ENCODE measurements at places on chromosomes 11 and 22.

DNA sequence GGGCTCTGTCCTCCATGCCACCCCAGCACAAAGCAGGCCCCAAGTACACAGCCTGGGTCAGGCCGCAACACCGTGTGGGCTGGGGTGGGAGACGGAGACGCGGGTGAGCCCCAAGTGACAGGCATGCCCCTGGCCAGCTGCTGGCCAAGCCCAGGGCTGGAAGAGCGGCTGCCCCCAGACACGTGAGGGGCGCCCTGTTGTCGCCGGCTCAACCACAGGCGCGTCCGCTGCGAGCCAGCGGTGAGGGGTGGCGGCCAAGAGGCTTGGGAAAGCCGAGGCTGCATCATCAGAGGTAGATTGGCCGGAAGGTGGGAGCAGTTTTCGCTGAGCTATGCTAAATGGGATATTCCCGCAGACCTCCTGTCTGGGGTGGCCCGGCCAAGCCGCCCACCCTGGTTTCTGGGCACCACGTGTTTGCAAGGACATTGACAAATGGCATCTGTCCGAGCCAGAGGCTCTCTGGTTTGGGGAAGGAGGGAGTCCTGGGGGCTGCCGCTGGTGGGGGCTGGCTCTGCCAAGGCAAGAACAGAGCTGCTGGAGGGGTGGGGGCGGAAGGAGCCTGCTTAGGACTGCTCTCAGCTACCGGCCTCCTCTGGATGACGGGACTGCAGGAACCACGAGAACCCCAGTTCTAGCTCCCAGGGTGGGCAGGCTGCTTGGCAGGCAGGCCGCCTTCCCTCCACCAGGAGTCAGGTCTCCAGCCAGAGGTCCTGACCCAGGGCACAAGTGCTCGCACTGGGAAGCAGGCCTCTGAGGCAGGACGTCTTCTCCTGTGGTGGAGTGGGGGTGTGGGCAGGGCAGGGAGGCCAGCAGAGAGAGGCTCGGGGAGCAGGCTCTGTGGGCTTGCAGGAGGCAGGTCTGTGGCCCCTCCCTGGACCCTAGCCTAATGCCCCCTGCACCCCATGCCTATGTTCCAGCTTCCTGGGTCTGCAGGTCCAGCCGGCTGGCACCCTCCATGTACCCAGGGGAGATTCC is 552 bp downstream of the PRR33 start:
- DNase-seq = no peak

- DNase-seq = no peak
Observed at GRCh38 chr11:121889931-121890330, 226.1 kb downstream of the BLID start.

GRCh38 chr11:17798253-17798652 is 63.7 kb downstream of the KCNC1 start:
- DNase-seq = no peak

- DNase-seq = no peak
Observed at GRCh38 chr11:74269161-74269811, 42.2 kb downstream of the P4HA3 start.

DNA sequence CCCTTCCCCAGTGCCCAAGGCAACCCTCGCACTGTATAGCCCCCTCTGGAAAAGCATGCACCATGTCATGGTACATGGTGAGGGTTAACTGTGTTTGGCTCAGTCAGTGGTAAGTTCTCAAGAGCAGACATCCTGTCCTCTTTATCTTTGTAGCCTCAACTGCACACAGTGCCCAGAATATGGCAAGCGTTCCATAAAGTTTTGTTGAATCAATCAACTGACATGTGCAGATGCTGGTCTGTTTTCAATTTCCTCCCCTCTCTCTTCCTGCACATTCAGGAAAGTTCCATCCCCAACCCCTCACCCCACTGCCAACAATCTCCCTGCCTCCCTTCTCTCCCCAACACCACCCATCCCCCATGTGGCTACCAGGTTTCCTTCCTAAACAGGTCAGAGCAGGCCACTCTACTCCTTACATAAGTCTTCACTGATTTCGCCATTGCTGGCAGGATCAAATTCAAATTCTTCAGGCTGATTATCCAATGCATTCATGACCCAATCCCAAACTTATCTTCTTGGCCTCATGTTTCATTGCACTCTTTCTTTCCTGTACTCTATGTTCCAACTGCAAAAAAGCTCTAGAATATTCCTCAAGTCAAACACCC is 15.5 kb upstream of the TMPRSS5 start:
- no peak for DNase-seq

DNA sequence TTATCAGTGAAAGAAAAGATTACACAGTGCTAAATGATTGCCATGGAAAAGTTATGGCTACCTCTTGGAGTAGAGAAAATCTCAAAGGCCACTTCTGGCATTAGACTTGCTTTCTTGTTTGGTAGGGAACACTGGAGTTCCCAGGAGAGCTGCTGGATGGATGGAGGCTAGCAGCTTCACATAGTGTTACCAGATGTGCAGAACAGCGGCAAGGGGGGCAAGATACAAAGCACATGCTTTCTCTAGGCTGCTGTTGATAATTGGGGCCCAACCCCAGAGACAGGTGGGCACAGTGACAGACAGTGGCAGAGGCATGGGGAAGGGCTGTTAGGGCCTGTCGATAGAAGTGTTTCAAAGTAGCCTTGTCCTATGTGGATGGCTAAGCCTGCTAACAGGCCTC is 94.9 kb downstream of the DBX1 start:
- no peak for DNase-seq

DNA sequence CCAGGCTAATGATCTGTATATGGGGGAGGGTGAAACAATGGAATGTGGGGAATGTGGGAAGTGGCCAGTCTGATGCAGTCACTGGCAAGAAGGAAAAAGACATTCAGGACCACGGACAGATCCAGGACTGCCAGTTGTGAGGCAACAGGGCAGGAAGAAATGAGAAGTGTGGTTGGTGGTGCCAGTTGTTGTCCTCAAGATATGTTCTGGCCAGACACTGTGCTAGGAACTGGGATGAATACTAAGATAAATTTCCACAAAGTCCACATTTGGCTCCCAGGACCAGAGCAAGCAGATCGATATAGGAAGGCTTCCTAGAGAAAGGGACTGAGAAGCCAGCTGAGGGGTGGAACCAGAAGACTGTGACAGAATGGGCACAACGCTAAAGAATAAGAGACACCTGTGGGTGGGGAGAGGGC is 6.8 kb upstream of the TPBGL start:
- DNase-seq = no peak

GRCh38 chr11:16603890-16604793 is 134.3 kb upstream of the C11orf58 start:
- DNase-seq = no peak

GRCh38 chr11:70702040-70702648 is 303.8 kb downstream of the CTTN start:
- DNase-seq = no peak

DNA sequence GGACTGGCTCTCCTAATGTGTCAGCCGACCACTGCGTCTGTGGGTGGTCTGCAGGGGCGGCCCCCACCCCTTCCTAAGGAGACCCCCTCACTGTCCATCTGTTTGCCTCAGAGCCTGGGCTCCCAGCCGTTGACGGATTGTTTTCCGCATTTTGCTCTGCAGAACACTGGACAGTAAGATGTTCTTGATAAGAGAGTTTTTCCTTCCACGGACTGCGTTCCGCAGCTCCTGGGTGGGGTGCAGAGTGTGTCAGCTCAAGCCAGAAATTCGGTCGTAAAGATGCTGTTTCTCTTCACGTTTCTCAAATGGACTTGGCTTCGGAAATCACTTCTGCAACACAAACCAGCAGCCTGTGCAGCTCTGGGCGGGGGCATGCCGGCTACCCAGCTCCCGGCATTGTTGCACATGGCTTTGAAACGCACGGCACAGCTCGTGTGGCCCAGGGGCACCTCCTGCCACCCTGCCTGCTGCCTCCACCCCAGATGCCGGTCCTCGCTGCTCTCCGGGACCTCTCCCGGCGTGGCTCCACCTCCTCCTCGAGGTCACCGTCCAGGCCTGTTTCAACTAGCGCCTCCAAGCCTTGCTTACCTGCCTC is 2.9 kb upstream of the MRGPRG start:
- DNase-seq = no peak

- no peak for DNase-seq
Observed at GRCh38 chr11:31267720-31268119, 101.8 kb downstream of the DCDC1 start.

DNA sequence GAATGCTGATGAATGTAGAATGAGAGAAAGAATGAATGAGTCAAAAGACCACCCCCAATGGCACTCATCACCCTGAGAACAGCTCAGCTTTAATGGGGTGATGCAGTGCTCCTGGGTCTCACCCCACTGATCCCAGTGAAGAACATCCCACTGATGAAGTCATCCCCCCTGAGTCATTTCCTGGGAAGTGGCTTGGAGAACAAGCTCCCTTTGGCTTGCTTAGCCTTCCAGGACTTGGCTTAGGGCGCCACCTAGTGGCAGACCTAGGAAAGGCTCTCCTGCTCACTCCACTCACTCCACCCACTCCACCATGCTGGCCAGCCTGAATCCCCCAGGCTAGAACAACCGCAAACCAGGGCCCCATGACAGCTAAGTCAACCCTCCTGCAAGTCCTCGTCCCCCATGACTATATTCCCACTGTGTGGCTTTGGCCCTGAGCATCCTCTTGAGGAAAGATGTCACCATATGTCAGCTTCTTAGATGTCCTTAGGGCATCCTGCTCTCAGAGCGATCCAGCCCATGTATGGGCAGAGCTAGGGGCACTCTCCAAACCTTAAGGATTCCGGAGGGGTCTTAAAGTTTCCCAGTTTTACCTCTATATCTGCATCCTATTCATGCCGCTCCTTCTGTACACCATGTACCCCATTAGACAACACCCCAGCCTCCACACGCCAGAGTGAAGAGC is 17.8 kb upstream of the TMPRSS13 start:
- DNase-seq = peak; percentile 87

All from memory B cell (primary cell).